ENCODE measurements at places on chromosomes 6 and 20.

DNA sequence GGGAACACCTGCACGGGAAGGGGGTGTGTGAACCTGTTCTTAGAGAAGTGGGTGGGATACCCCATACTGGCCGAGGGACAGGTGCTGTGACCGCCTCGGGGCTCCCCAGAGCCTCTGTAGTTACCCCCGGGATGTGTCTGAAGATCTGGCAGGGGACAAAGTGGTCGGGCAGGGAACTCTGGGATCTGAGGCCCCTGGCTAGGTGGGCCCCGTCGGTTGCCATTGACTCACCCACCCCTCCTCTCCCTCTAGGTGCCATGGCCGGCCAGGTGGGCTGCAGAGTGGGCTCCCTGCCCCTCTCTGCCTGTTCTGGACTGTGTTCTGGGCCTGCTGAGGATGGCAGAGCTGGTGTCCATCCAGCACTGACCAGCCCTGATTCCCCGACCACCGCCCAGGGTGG is 4.3 kb downstream of the BIRC7 start:
- no peak for DNase-seq

- DNase-seq, result peak; percentile 15
Observed at GRCh38 chr6:154962753-154963152, 32.4 kb upstream of the TIAM2 start.

- no peak for DNase-seq
Observed at GRCh38 chr6:109383438-109383940, 1.2 kb upstream of the CD164 start.

DNA sequence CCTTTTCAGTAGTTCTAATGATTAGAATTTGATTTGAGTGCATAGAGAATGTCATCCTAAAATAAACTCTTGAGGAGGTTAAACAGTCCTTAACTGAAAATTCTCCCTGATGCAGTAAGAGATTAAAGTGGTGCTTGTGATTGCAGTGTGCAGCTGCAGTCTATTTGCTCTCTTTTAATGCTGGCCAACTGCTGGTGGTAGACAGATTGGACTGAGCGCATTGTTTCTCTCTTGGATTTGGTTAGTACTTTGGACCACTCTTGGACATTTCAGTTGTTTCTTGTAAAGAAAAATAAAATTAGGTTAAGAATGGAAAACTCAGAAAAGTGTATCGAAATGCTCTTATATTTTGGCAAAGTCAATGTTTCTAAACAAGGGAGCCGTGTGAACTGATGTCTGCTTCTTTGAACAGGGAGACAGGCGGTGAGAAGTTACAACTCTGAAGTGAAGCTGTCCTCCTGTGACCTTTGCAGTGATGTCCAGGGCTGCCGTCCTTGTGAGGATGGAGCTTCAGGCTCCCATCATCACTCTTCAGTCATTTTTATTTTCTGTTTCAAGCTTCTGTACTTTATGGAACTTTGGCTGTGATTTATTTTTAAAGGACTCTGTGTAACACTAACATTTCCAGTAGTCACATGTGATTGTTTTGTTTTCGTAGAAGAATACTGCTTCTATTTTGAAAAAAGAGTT is 127.2 kb downstream of the CD109 start:
- DNase-seq, result no peak

DNA sequence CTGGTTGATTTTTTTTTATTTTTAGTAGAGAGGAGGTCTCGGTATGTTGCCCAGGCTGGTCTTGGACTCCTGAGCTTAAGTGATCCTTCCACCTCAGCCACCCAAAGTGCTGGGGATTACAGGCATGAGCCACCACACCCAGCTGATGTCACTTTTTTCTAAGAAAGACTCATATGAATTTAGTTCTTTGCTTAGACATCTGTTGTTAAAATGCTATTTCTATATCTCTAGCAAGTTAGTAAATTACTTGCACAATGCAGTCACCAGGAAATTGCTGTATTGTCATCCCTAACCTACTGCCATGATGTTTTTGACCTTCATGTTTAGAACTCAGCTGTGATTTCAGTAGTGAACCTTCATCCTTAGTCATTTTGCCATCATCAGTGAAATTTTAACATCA is 5.7 kb downstream of the KDM1B start:
- DNase-seq, result no peak

DNA sequence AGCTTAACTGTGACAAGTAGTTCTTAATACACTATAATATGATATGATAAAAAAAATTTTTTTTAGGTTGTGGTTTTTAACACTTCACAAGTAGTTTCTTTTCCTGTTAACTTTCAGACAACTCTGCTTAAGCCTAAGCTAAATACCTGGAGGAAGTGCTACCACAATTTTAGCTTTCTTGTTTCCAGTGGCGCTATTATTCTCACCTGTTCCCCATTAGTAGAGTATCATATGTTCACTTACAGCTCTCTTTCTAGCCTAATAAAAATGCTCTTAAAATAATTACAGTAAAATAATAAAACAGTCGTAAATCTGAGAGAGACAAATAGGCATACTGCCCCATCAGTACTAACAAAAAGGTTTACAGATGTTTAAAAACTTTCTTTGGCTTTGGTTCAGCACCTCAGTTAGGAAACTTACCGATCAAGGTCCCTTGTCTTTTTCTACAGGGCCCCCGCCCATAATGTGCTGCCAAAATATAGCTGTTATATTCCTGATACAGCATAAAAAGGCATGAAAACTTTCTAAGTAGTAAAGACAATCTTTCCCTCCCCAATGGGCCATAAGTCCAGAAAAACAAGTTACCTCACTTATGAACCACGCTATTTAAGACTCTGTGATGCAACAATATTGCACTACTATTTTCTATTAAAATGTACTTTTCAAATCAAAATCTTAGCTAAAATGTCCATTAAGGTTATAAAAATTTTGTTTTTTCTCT is 57.9 kb downstream of the SESN1 start:
- DNase-seq, result no peak

DNA sequence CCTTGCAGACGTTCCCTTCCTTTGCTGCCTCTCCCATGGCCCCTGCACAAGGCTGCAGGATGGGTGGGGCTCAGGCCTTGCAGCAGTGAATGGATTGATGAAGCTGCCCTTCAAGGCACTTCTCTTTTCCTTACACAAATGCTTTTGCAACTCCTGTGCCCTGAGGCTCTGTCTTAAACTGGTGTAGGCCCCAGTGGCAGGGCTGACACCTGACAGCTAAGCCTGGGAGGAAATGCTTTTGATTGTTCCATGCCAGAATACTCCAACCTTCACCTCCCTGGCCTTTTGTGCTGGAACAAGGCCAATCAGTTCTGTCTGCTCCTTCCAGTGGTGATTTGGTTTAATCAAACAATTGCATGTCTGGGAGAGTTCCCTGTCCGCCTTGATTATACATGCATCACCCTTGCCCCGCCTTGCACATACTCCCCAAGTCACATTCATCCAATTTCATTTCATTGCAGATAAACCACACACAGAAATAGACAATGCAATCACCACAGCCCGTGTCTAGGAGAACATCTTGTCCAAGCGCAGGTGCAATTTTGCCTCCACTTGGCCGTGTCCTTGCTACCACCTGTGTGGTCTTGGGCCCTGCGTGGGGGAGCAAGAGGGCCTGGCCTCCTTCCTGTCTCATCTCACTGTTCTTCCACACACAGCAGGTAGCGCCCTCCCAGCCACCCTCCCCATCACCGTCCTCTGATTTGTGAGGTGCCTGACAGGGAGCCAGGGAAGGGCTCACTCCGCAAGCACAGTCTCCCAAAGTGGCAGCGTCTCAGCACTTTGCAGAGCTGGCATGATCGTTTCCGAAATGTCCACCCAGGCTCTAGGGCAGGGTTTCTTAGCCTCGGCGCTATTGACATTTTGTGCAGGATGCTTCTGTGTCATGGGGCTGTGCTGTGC is 120.4 kb downstream of the CDH26 start:
- no peak for DNase-seq

DNA sequence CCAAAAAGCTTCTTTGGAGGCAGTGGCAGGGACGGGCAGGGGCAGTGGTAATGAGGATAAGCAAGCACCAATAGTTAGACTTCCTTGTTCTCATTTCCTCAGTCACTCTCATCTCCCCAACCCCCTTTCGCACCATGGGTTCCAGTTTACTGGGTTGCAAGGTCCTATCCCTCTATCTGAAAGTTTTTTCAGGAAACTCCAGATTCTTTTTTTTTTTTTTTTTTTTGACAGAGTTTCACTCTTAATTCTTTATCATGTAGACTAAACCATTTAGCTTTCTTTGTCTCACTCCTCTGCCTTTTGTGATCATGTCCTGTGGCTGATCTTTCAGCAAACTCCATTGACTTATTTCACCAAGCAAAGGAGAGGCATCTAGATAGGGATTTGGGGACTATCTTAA is 51.4 kb upstream of the GMDS start:
- no peak for DNase-seq

DNA sequence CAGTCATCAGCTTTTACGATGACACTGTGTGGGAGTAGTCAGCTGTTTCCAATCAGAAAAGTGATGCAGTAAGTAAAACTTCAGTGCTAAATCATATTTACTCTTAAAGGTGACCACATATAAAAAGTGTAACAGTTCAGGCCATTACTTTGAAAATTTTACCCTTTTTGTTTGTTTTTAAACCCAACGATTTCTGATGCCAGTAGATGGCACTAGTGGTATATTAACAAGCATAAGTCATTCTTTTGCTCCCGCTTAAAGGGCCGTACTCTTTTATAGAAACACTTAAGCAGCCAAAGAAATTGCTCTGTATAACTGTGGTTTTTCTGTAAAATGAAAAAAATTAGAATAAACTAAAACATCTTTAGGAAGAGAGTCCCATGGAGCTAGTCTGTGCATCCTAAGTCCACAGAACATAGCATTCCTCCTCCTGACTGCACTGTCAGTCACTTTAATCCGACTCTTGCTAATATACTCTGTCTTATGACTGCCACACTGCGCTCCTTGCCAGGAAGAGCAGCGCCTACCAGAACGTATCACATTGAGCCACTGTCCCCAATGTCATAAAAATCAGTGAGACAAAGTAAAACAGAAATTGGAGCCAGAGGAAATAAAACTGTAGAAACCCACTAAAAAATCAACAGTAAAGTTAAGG is 25.0 kb downstream of the HEBP2 start:
- DNase-seq, result no peak
